Activated T-helper 1 cell treated with Interleukin-2 at 50 U/mL for 16 hours (primary cell): ENCODE measurements at places on chromosomes 5 and 9.

DNA sequence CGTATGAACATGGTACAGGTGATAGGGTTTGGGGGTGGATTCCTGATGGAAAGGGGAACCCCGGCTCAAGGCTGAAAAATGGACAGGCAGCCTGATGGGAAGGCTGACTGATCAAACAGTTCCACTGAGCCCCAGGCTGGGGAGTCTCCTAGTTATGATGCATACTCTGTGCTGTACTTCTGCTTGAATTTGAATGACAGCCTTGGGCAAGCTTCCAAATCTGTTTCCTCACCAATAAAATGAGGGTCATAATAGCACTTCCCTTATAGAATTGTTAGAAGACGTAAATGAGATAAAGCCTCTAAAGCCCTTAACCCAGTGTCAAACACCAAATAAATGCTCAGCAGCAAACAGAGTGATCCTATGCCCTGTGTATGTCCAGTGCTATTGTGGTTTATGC is 478.5 kb upstream of the DMAC1 start:
- DNase-seq, result no peak

DNA sequence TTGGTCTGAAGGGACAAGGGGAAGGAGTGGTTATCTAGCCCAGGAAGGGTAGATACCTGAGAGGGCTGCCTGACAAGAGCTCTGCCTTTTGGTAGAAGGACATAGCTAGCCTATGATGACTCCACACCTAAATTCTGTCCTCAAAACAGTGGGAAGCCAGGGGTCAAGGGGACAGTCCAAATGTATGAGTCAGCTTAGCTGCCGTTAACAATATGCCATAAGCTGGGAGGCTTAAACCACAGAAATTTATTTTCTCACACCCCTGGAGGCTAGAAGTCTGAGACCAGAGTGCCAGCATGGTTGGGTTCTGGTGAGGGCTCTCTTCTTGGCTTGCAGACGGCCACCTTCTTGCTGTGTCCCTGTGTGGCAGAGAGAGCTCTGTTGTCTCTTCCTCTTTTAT is 306.4 kb downstream of the NTRK2 start:
- DNase-seq, result no peak

DNA sequence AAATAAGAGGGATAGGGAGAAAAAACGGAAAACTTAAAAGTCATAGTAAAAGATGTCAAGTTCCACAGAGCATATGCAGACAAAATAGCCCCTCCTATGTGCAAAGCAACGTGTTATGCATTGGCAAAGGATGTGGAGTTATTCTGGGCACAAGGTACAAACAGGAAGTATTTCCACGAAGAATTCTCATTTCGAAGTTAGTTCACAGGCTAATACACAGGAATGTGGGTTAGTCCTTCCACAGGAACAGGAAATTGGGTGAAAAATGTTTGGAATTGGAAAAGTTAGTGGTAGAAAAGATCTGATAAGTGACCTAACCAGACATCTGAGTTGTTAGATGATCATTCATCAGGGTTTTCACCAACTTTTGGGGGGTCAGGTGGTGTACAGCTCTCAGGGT is 326.6 kb downstream of the EBF1 start:
- DNase-seq, result no peak

GRCh38 chr9:127509955-127510299 is 58.6 kb downstream of the LRSAM1 start:
- DNase-seq, result no peak

DNA sequence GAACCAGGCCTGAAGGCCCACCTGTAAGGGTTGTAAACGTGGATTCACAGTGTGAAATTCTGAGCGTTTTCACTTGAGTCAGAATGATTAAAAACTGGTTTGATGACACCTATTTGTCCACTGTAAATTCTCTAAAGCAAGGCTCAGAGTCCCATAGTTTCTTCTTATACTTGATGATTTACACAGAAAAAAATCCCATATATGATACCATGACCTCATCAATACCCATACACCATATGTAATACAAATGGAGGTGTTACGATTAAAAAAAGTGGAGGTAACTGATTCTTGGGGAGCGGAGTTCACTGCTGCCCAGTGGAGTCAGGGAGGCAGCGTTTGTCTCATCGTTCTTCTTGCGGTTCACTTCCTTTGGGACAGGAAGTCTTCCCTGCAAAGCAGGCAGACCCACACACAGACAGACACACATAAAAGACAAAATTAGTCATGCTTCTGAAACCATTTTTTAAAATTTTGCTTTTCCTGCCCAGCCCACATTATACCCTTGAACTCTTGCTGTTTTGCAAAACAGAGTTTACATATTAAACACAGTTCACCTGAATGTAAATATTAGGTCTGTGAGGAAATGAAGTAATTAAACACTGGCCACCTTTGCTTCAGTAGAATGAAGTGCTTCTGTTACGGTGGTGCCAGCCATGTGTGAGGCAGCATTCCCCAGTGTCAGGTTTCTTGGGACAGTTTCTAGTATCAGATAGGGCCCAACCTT is 26.2 kb downstream of the NREP start:
- no peak for DNase-seq
